Suprapubic skin (tissue), 4 donors: ENCODE measurements at places on chromosomes 5 and 9. TPM values are rescaled to one million over a fixed set of nuclear protein-coding genes. Genes with fewer than 3 reads are reported as not detected.

The SLC36A3 gene
- not detected for total RNA-seq

The JAKMIP2 gene
- total RNA-seq: not detected

The CCNG1 gene
- 76.8 TPM for total RNA-seq

The OLFM1 gene
- 9.6 TPM for total RNA-seq

The SLC44A1 gene
- 56.1 TPM for total RNA-seq

The FAM221B gene
- not detected for total RNA-seq

The SPINK13 gene
- not detected for total RNA-seq

The FAM240B gene
- not detected for total RNA-seq

The OSTF1 gene
- 42.4 TPM for total RNA-seq

The LYRM7 gene
- 8.5 TPM for total RNA-seq

The IGIP gene
- total RNA-seq: 16.5 TPM

The SPARC gene
- 268 TPM for total RNA-seq

The TRIO gene
- 68.5 TPM for total RNA-seq

The PCDHGB5 gene
- total RNA-seq: 27.4 TPM

The SLC35D2 gene
- 16.7 TPM for total RNA-seq

The MLANA gene
- 46.7 TPM for total RNA-seq

The CDH9 gene
- not detected for total RNA-seq

The C9 gene
- not detected for total RNA-seq

The FABP6 gene
- not detected for total RNA-seq

The FAM153A gene
- 10.9 TPM for total RNA-seq

The ANKRD31 gene
- 0.21 TPM for total RNA-seq

The OR1J2 gene
- not detected for total RNA-seq

The CNTNAP3B gene
- 14.1 TPM for total RNA-seq
